Cerebellar nuclear complex (tissue), 1 donor: ENCODE measurements at places on chromosomes 4 and X.

DNA sequence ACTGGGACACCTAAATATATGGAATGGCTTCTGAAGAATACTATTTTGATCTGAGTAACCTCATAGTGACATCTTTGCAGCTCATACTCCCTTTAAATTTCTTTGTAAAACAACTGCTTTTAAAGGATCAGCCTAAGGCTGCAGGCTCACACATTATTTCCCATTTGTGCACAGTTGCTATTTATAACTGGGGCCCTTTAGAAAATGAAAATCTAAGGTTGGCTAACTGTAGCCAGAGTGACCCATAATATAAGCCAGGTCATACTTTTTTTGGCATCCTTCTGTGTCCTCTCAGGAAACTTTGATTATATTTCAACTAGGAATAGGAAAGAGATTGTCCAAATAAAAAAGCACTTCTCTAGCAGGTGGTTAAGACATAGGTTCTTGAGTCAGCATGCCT lies 123.6 kb upstream of the RASGEF1B start:
- no peak for DNase-seq

GRCh38 chrX:109856974-109857373 lies 123.9 kb upstream of the ACSL4 start:
- no peak for DNase-seq

DNA sequence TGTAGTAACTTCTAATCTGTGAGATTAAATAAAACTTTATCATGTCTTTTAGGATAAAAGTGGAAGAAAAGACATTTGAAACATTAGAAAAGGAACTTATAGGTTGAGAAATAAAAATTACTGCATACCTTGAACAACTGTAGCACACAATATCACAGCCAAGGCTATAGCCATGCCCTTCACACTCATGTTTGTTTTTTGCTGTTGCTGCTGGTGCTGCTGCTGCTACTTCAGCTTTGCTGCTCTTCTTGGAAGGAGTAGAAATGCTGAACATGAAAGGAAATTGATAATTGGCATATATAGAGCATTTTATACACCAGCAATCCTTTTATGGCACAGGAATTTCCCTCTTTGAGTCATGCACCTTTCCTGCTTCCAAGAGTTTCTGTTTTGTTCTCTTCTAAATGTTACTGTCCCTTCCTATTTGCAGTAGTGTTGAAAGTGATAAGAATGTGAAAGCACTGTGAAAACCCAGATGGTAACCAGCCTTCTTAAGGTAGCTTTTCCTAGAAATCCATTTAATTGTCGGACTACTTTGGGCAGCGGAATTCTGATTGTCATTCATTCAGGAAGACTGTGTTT lies at the start of gene CXCL11:
Gene CXCL11, minus strand, starts transcription at position 272 of the 582 bp plus-strand sequence. Its CDS starts 83 bp downstream, at position 189.
- DNase-seq, result no peak

- DNase-seq, result no peak
Measured at GRCh38 chr4:8079031-8079885, 79.4 kb downstream of the ABLIM2 start.

DNA sequence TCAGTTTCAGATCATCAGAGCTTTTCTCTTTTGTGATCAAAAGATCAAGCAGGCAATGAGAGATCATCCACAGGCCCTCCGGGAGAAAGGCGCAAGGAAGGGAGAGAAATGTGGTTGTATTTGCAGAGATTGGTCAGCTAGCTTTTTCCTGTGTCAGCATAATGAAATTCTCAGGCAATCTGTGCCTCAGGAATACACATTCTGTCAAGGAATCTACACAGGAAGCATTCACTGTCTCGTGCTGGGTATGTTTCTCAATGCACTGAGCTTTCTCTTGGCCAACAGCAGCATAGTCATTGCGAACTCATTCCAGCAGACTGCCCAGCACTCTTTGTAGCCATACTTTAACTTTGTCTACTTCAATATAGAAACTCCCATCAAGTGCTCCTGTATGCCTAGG lies 413.7 kb downstream of the PPP3CA start:
- DNase-seq, result no peak

DNA sequence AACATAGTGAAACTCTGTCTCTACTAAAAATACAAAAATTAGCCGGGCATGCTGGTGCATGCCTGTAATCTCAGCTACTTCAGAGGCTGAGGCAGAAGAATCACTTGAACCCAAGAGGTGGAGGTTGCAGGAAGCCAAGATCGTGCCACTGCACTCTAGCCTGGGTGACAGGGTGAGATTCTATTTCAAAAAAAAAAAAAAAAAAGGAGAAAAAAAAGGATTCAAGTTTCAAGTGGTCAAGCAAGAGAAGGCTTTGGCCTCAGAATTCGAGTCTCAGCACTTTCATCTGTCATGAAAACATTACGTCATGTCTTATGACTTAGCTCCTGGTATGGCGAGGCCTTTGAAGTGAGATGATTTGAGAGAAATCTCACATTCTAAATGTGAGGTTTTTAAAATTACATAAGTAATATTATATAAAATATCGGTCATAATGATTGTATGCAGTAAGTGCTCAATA lies 21.2 kb upstream of the DHRSX start:
- no peak for DNase-seq

DNA sequence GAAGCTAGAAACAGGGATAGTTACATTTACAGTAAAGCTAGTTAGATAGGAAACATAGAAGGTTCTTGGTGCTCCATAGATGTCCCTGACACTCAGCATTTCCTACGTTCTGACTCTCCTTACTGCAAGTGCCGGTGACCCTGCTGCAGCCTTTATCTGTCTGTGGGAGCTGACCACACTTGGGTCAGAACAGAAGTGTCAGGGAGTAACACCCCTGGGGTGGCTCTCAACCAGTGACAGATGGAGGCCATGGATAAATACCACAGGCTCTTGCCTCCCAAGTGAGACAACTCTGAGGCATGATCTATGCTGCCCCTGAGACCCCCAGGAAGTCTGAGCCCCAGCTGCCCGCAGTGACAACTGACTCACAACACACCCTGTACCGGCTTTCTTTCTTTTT lies 69.8 kb downstream of the ANXA3 start:
- DNase-seq, result no peak

- DNase-seq, result no peak
Measured at GRCh38 chrX:119399772-119400101, 601 bp downstream of the SLC25A43 start.

GRCh38 chrX:2176733-2177132 lies 324.0 kb downstream of the DHRSX start:
- DNase-seq, result no peak

DNA sequence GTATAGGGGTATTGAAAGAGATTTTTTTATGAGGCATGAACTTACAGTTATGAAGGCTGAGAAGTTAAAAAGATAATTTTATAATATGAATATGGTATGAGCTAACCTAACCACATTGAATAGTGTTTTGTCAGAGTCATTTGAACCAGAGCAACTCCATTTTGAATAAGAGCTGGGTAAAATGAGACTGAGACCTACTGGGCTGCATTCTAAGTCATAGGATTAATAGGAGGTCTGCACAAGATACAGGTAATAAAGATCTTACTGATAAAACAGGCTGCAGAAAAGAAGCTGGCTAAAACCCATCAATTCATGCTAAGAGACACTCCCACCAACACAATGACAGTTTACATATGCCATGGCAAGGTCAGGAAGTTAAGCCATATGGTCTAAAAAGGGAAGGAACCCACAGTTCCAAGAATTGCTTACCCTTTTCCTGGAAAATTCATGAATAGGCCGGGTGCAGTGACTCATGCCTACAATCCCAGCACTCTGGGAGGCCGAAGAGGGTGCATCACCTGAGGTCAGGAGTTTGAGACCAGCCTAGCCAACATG lies 209.2 kb downstream of the TECRL start:
- DNase-seq, result no peak

- DNase-seq, result no peak
Measured at GRCh38 chrX:29627833-29628232, 587.5 kb upstream of the MAGEB2 start.

GRCh38 chr4:35963383-35963782 lies 280.9 kb downstream of the ARAP2 start:
- no peak for DNase-seq

DNA sequence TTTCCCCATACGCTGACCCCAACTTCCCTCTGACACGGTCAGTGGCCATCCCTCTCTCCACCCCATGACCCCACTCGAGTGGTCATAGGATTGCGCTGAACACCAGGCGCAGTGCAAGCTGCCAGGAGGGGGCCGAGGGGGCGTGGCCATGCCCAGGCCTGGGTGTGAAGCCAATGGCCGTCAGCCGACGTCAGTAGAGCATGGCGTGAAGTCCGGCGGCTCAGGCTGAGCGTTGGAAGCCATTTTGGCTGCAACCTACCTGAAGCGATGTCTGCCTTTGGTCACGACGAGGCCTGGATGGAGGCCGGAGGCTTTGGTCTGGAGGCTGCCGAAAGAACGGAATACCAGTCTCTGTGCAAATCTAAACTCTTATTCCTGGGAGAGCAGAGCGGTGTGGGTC lies at the start of gene RAB41:
Gene RAB41, plus strand, starts transcription at position 222 of the 400 bp plus-strand sequence. Its CDS starts 46 bp downstream, at position 268.
- no peak for DNase-seq

GRCh38 chr4:152064753-152065152 lies 303.9 kb upstream of the GATB start:
- DNase-seq, result no peak

- no peak for DNase-seq
Measured at GRCh38 chr4:8437281-8437680, 3.2 kb downstream of the ACOX3 start.

- DNase-seq, result no peak
Measured at GRCh38 chrX:39574178-39574577, 523.6 kb downstream of the BCOR start.

DNA sequence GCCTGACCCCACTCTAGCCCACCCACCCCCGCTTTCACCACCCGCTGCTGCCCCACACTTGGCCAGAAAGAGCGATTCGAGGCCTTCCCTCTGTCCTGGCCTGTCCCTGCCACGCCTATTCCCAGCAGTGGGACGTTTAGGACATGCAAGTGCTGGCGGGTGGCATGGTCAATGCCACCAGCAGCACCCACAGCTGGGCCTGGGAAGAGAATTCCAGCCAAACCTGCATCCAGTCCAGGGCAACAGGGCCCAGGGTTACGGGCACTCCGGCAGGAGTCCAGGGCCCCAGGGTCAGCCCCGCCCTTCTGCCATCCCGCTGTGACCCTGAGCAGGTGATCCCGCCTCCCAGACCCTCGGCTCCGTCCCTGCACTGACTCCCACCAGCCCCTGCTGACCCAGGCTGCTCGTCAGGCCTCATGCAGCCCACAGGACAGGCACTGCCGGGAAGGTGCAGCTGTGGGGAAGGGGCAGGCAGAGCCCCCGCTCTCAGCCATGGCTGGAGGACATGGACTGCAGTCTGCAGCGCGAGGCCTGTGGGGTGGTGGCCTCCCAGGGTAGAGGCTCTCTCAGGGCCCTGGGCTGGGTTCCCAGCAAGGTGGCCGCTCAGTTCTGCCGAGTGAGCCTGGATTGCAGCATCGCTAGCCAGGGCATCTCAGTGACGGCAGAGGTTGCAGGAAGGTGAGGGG lies 6.8 kb upstream of the HTRA3 start:
- DNase-seq, result no peak

GRCh38 chrX:17758382-17758781 lies 21.1 kb downstream of the SCML1 start:
- DNase-seq, result no peak

GRCh38 chr4:47705326-47705981 lies 132.4 kb downstream of the CORIN start:
- DNase-seq, result no peak

DNA sequence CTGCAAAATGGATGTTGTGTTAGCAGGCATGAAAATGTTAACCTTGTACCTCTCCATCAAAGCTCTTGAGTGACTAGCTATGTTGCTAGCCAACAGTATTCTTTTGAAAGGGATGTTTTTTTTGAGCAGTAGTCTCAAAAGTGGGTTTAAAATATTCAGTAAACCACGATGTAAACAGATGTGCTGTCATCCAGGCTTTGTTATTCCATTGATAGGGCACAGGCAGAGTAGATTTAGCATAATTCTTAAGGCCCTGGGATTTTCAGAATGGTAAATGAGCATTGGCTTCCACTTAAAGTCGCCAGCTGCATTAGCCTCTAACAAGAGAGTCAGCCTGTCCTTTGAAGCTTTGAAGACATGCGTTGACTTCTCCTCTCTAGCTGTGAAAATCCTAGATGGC lies 18.4 kb downstream of the FGF2 start:
- no peak for DNase-seq

DNA sequence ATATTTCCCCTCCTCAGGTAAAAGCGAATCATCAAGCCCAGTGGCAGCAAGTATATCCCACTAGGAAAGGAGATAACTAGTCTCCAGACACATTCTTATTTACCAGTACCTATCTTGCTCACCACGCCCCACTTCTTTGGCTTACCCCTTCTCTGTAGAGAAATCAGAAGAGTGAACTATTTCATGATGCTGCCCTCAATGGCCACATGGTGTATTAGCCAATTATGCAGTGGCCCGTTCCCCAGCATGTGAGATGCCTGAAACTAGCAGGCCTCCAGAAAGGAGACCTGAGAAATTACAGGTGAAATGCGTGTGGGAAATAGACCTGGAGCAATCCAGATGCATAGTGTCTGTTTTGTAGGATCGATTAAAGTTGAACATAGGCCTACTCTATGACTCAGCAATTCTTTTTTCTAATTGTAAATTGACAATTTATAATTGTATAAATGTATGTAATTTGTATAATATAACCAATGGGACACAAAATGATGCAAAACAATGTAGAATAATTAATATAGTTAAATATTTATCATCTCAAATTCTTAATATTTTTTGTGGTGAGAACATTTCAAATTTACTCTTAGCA lies 87.3 kb downstream of the CXCL13 start:
- DNase-seq, result no peak

- no peak for DNase-seq
Measured at GRCh38 chr4:57926311-57926710, 816.1 kb upstream of the IGFBP7 start.

DNA sequence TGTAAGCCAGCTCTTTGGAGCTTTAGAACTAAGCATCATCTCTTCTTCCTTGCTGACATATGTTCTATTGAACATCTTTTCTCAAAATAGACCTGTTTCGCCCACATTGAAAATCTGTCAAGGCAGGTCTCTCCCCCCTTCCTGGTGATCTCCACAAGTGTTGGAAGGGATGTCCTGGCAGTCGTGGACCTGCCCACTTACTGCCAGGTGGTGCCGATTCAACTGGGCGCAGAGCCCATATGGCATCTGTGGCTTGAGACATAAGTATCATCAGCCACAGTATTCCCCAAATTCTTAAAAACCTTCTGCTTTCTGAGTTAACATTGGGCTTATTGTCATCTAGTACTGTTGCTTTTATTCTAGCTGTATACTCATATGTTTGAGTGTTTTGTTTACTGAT lies 969.3 kb upstream of the FTHL17 start:
- DNase-seq, result no peak

DNA sequence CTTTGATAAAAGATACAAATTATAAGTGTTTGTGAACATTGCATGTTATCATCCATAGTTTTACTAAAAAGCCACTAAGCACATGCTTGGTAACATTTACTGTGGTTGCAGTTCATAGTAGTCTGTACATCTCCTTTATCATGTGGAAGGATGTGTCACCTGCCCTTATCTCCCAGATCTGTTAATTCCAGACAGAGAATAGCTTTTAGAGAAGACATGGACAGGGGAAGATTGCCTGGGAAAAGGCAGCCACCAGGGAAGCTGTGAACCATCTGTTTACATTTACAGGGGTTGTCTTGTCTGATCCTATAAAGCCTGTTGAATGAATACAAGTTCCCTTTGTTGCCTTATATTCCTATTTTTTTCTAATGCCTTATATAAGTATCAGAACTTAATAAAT lies 396.0 kb downstream of the FAT4 start:
- no peak for DNase-seq

- DNase-seq, result peak; percentile 1
Measured at GRCh38 chrX:150362599-150363481, at the start of gene MAMLD1. Gene MAMLD1 (plus strand): TSS chrX:150363317. CDS start chrX:150445517, 82,200 bp downstream.
